CD8-positive, alpha-beta memory T cell (primary cell): ENCODE measurements at places on chromosomes 4 and X.

- DNase-seq: no peak
Measured at GRCh38 chrX:13374364-13374763, 54.5 kb upstream of the ATXN3L start.

GRCh38 chr4:11214281-11214680 lies 214.4 kb downstream of the HS3ST1 start:
- no peak for DNase-seq

GRCh38 chr4:89704651-89705395 lies 132.1 kb downstream of the SNCA start:
- DNase-seq: no peak

- DNase-seq: peak; percentile 77
Measured at GRCh38 chr4:80202190-80202711, 4.9 kb downstream of the PRDM8 start.

DNA sequence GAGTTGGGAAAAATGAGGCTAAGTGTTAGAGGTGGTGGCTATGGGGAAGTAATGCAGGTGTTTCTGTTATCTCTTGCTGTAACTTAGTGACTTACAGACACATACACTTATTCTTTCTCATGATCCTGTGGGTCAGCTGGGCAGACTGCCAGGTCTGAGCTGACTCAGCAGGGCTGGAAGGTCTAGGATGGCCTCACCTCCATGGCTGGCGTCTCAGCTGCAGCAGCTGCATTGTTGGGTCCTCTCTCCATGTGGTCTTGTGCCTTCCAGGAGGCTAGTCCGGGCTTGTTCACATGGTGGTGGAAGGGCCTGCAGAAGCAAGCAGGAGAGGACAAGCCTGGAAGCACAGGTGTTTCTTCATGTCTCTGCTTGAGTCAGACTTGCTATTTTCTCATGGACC lies 172.7 kb downstream of the NHS start:
- DNase-seq: no peak

GRCh38 chr4:180809439-180809838 lies 1433.8 kb upstream of the TENM3 start:
- DNase-seq: no peak

DNA sequence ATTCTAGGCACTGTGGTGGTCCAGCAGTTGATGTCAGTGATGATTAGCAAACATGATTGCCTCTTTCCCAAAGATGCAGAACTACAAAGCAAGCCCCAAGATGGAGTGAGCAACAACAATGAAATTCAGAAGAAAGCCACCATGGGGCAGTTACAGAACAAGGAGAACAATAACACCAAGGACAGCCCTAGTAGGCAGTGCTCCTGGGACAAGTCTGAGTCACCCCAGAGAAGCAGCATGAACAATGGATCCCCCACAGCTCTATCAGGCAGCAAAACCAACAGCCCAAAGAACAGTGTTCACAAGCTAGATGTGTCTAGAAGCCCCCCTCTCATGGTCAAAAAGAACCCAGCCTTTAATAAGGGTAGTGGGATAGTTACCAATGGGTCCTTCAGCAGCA lies 365.3 kb downstream of the MAPK10 start:
- DNase-seq: no peak

- DNase-seq: no peak
Measured at GRCh38 chr4:113173793-113174264, 124.4 kb downstream of the ANK2 start.
